ENCODE measurements at places on chromosomes 13 and 19. TPM values are rescaled to one million over a fixed set of nuclear protein-coding genes. Genes with fewer than 3 reads are reported as not detected.

Gene ZNF441
- 13.3 TPM for total RNA-seq

Gene PODNL1
- total RNA-seq = 4.0 TPM

Gene ZNF578
- 2.4 TPM for total RNA-seq

Gene PDX1
- total RNA-seq = not detected

Gene LIM2
- not detected for total RNA-seq

Gene SMARCA4
- total RNA-seq = 52.2 TPM

Data from osteoblast (primary cell).